ENCODE measurements at places on chromosomes 3 and 15.
A peak's percentile ranks its signal among the peaks of the same experiment; 100 is the strongest.

DNA sequence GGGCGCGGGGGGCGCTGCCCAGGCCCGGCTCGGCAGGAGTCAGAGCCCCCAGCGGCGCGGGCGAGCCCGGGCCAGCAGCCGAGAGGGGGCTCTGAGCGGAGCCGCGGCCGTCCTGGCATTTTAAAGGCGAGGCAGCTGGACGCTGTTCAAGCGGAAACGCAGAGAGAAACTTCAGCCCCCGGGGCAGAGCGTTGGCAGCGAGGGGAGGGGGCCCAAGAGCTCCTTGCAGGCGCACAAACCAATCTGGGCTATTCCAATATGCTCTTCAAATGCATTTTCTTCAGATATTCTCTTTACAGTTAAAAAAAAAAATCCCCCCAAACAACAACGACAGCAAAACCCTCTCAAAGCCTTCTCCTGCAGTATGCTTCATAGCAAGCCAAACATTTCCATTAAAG lies at the start of gene CTXND1:
Gene CTXND1, minus strand, starts transcription at position 93 of the 398 bp plus-strand sequence. CDS start 50,264 bp downstream, outside the sequence.
- DNase-seq, result no peak

GRCh38 chr3:181999314-181999713 lies 287.6 kb downstream of the SOX2 start:
- no peak for DNase-seq

- DNase-seq, result peak; percentile 74
Measured at GRCh38 chr15:87365186-87365585, 891.4 kb downstream of the NTRK3 start.

GRCh38 chr15:49134683-49135341 lies 20.6 kb downstream of the COPS2 start:
- DNase-seq, result no peak

DNA sequence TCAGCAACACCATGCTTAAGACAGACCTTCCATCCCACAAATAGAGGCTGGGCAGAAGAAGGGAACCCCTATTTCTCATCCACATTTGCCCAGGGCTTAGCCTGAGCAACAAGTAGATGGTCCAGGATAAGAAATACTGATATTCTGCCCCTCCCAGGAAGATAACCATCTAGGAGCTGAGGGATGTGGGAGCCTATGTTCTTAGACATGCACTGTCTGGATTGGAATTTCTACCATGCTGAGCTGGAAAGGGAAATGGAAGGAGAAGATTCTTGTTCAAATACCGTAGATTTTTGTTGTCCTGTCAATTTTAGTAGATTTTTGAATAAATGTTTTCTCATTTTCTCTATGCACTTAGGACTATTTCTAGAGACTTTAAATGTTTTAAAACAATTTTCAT lies 450.7 kb upstream of the SEMA6D start:
- peak; percentile 3 for DNase-seq

- DNase-seq, result peak; percentile 10
Measured at GRCh38 chr3:161559177-161559998, 62.8 kb downstream of the OTOL1 start.

DNA sequence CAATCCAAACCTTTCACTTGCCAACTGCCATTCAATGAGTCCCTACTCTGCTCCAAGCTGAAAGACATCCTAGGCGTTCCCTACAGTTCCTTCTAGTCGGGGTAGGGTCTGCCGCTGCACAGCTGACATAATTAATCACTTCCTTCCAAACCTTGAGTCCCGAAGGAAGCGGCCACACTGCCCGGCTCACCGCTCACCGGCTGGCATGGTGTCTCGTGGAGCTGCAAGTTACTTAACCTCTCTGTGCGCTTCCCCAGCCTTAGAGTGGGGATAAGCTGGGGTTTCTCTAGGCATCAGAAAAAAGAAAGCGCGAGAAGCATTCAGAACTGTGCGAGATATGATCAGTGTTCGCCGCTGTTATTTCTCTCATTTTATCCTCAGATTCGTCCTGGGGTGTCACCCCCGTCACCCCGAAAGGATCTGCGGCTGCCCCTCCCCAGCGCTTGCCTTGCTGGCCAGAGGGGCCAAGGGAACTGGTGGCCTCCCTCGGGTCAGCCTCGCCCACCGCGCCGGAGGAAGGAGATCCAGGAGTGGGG lies 748 bp downstream of the MRPS25 start:
- DNase-seq, result peak; percentile 23

- no peak for DNase-seq
Measured at GRCh38 chr3:18885612-18886011, 262.7 kb upstream of the KCNH8 start.

Measured in HFFc6 (cell line).